ENCODE measurements at places on chromosomes 2 and 18.

DNA sequence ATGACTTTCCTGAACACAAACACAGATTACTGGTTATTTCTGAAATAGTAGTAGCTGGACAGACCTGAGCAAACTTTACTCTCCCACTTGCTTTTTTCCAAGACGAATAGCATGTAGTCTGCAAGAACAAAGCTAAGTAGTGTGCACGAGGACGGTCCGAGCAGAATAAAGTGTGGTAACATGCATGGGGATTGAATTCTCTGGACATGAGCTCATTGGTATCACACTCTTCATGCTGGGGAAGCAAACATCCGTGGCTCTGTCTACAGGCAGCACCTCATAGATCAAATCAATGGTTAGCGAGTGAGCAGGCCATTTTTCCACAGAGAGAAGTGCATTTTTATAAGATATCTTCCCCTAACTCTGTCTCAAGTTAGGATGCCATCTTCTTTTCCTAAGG, 164.8 kb upstream of the STK17B start:
- peak; percentile 50 for DNase-seq

GRCh38 chr18:70072678-70073077, 125.0 kb upstream of the CD226 start:
- no peak for DNase-seq

- DNase-seq: no peak
Measured at GRCh38 chr18:31309115-31309514, 8.8 kb upstream of the DSG1 start.

- DNase-seq: peak; percentile 89
Measured at GRCh38 chr2:551621-552020, 125.6 kb downstream of the TMEM18 start.

- DNase-seq: no peak
Measured at GRCh38 chr2:204260901-204261300, 284.4 kb upstream of the PARD3B start.

- DNase-seq: peak; percentile 39
Measured at GRCh38 chr18:22207021-22207758, 37.8 kb downstream of the GATA6 start.

DNA sequence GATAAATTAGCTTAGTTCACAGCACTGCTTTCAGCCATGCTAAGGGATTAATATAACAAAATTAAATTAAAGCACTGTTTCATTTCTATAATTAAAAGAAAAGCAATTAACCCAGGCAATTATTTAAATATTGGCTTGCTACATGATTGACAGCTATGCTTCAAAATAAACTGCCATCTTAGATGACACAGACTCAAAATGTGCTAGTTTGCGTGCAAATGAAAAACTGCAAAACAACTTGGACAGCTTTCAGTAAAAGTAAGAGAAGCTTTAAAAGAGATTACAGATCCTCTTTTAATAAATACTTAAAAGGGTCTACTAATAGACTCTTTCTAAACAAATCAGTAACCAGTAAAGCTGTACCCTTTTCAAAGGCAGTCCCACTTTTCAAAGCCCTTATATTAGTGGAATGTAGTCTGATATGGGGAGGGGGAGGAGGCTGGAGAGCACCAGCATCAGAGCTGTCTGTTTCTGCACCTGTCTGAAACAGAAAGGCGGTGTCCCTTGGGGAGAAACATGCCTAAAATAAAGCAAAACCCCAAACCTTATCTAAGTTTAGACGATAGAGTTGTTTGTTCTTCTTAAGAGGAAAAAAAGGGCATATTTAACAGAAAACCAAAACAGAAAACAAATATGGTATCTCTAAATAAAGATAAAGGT, 20.8 kb downstream of the EIF2AK3 start:
- DNase-seq: no peak

GRCh38 chr2:55087501-55087900, 37.2 kb upstream of the RTN4 start:
- no peak for DNase-seq

GRCh38 chr18:78625847-78626246, 353.8 kb upstream of the SALL3 start:
- no peak for DNase-seq

DNA sequence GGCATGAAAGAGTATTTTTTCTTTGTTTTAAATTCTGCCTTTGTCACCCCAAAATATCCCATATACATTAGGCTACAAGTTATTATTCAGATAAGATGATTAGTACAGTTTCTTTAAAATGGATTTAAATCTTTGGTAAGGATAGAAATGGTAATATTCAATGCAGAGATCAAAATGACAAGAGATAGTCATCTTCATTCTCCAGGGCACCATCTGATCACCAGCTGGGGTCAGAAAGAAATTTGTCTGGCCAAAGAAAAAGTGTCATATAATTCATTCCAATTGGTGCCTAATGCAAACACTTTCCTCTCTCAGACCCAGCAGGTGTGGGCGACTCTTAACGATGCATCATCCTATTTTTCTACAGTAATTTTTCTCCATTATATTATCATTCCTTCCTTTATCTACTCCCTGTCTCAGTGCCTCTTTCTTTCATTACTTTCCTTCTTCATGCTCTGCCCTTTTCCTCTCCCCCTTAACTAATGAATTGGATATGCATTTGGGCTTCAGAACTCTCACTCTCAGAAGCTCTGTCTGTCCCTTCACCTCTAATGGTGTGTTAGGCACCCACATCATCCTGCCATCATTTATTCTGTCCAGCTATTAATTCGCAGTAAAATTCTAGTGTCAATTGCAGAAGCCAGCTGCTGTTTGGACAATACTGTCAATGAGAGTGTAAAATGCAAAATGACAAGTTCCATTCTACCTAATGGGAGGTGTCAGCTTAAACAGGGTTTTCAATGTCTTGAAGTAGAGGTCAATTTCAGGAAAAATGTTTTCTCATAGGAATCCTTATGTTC, 570.5 kb downstream of the TDRD15 start:
- peak; percentile 24 for DNase-seq

- no peak for DNase-seq
Measured at GRCh38 chr2:133726973-133727372, 158.7 kb upstream of the NCKAP5 start.

DNA sequence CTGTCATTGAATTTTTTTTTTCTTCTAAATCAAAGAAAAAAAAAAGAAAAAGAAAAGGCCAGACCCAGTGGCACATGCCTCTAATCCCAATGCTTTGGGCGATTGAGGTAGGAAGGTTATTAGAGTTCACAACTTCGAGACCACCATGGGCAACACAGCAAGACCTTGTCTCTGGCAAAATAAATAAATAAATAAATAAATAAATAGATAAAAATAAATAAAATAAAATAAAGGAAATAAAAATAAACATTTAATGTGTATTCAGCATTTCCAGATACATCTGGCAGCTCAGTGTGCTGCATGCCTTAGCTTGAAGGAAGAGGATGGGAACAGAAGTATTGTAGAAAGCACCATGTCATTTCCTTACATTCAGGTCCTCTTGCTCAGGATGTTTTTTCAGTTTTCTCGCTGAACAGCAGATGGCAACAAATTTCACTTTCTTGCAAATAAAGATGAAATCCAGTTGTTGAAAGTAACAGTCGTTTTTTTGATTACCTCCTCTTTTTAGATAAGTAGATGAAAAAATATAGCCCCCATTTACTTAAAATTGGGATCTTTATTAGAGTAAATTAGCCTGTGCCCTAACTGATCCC, 25.7 kb upstream of the FAM178B start:
- DNase-seq: no peak

DNA sequence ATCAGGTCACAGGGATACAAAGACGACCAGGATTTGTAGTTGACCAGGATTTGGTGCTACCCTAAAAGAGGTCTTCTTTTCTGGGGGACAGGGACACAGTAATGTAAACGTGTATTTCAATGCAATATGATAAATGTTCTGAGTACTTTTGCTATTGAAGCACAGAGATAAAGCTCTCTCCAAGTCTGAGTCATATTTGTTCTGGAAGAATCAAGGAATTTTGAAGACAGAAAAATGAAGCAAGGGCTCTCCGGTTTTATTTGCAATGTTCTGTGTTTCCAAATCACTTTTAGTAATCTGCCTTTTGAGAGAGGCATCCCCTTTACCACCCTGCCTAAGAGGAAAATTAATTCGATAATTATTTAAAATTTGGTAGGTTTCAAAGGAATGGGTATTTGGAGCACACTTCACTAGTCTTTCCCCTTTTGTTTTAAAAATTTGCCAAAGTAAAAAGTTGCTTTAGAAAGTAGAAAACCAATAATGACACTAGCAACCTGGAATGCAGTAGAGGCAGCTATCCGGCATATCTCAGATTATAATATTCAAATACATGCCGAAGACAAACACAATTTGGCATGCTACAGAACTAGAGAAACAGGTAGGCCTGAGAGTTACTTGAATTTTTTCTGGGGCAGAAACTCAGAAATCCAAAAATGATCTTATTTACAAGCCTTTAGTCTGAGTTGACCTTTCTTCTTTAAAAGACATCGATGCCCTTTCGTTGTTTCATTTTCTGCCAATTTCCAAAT, 82.7 kb downstream of the MREG start:
- no peak for DNase-seq

DNA sequence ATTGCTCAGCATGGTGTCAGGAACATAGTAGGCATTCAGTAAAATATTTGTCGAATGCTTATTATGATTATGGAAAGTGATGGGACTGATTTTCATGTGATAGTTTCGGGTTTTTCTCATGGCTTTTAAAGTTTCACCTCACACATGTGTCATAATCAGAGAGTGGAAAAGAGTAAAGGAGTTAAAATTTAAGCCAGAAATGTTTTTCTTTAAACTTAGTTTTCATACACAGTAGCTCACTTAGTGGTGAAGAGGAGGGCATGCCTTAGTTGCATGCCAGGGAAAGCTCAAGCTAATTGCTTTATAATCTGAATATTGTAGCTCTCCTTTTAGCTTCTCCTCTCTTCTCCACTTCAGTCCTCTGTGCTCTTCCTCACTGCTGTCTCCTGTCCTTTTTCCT, 38.0 kb downstream of the EHBP1 start:
- DNase-seq: no peak

DNA sequence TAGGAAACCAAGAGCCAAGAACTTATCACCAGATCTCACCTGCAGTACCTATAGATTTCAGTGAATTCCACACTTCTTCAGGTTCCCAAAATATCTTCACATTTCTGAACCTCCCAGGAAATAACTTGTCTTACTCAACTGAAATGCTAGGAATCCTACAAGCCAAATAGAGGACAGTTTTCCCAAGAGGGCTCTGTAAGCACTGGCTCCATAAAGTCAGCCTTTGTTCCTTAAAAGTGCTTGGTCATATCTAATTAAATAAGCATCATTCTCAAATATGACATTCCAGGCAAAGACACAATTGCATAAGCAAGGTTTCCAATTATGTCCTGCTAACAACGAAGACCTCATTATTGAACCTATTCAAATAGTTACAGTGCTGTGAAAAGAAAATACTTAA, 154.6 kb upstream of the MGAT5 start:
- DNase-seq: no peak

DNA sequence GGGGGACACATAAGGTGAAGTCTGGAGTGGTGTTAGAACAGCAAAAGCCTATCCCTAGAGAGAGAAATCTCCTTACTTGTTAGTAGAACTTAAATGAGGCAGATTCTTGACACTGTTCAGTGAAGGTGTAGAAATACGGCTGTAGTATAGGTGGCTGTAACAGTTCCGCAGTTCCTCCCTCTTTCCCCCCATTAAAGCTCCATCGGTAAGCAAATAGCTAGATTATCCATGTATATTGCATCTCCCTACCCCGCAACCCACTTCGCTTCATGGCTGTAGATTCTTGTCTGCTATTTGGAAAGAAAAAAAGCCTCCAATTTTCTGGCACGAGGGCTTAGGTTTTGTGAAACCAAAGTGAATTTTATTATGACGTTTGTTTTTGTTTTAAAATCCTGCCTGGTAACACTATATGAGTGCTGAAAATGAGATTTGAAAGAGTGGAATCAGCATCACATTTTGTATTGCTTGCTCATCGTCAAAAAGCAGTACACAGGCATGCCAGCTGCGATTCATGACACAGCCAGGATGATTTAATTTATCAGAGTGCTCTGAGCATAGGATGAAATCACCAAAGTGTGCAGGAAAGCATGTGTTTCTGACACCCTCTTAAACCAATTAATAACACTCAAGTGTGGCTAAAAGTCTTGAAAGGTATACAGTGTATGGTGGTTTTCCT, 1.4 kb downstream of the FAM171B start:
- DNase-seq: no peak

- no peak for DNase-seq
Measured at GRCh38 chr2:119772128-119772527, 12.4 kb downstream of the PTPN4 start.

GRCh38 chr2:99808361-99809200, 318.8 kb upstream of the REV1 start:
- DNase-seq: no peak

- DNase-seq: no peak
Measured at GRCh38 chr2:33581872-33582271, 17.2 kb downstream of the FAM98A start.

DNA sequence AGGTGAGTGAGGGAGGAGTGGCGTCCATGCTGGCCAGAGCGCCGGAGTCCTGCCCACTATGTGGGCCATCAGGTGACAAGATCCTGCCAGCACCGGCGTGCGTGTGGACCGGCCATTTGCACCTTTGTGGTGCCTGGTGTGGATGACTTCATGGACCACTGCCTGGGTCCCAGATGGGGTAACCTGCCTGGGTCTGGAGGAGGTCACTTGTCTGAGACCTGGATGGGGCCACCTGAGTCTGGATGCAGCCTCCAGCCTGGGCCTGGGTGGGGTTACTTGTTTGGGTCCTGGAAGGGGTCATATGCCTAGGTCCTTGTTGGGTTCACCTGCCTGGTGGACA, 299.6 kb downstream of the NDUFA10 start:
- DNase-seq: no peak

- no peak for DNase-seq
Measured at GRCh38 chr2:181760521-181760920, 80.2 kb upstream of the NEUROD1 start.

GRCh38 chr2:23691106-23691470, 235.8 kb downstream of the ATAD2B start:
- no peak for DNase-seq

Measured in esophagus muscularis mucosa (tissue), 4 donors.